Activated T-helper 1 cell treated with anti-CD3 and anti-CD28 coated beads, Interleukin-12 subunit alpha, Interleukin-12 subunit beta, Interleukin-2, Interleukin-4 antibody, amounts not matched to agents 30 ng/mL and 10 ng/mL and 1 ng/mL, durations not matched to agents 14 hours and 24 hours and 36 hours (primary cell): ENCODE measurements at places on chromosomes 16 and 17. TPM values are rescaled to one million over a fixed set of nuclear protein-coding genes. Genes with fewer than 3 reads are reported as not detected.

TBC1D16 gene
- total RNA-seq, result 1.8 and 1.9 TPM in 2 replicates

DNA sequence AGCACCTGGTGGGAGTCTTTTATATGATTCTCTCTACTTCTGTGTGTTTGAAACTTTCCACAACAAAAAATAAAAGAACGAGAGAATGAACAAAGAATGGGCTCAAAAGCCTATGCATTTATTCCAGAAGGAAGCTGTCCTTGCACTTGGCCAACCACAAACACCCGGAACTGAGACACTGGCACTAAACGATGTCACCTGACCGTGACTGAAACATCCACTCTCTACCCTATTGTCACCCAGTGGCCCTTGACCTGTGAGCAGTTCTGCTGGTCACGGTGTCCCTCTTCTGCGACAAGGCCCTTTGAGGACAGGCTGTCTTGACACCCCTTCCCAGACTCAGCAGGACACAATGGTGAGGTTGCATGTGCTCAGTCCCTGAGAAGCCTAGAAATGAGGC, 56.6 kb downstream of the TEKT5 start:
- H3K27ac ChIP-seq, result no peak overlapping the region
- H3K36me3 ChIP-seq, result no peaks in the 10 kb centered on the region
- peaks cover 4% of the 10 kb centered on the region for H3K27me3 ChIP-seq
- DNase-seq, result no peak

GRCh38 chr16:69563605-69564580, 1.9 kb upstream of the NFAT5 start:
- no peaks in the 10 kb centered on the region for H3K27me3 ChIP-seq
- peak; percentile 52 for DNase-seq
- H3K4me1 ChIP-seq, result peaks cover 59% of the 10 kb centered on the region
- peaks cover 10% of the 10 kb centered on the region for H3K36me3 ChIP-seq
- peak overlapping the region; percentile 99 for H3K27ac ChIP-seq
- H3K4me3 ChIP-seq, result peak overlapping the region; percentile 95

TBC1D3C gene
- total RNA-seq, result 0.20 TPM in 1 of 2 replicates, not detected in the other

DNA sequence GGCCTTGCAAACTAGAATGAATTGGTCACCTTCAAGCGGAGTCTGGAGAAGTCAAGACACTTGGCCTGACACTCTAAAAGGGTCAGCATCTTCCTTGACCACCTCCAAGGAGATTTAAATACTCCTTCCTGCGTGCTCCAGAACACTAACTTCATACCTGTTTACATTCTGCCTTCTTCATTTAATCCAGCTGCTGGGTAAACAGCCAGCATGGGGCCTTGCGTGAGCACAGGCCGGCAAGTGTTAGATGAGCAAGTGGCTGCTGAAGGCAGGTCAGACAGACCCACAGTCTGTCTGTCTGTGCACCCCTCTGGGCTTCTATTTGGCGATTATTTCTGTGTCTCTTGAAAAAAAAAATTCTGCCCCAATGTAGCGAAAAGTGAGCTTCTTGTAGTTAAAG, 153.8 kb downstream of the MSI2 start:
- peaks cover 41% of the 10 kb centered on the region for H3K4me1 ChIP-seq
- H3K36me3 ChIP-seq, result peaks cover 13% of the 10 kb centered on the region
- H3K27ac ChIP-seq, result no peak overlapping the region
- H3K27me3 ChIP-seq, result no peaks in the 10 kb centered on the region

DNA sequence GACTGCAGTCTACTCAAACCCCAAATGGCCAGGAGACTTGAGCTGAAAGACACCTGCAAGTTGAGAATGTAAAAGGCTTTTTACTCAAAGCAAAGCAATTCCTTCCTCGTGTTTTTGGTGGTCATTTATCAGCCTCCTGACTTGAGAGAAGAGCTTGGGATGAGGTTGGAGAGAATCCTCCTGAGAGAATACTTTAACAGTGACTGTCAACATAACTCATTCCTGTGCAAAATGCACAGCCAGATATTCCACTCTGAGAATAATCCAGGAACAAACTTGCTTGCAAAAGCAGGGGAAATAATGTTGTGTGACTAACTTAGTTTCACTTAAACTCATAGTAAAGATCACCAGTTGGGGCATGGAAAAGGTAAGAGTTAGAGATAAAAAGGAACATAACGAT, 53.4 kb downstream of the SNTB2 start:
- no peak overlapping the region for H3K27ac ChIP-seq
- H3K4me1 ChIP-seq, result peaks cover 5% of the 10 kb centered on the region
- no peaks in the 10 kb centered on the region for H3K27me3 ChIP-seq
- H3K4me3 ChIP-seq, result no peak overlapping the region
- H3K36me3 ChIP-seq, result peaks cover 4% of the 10 kb centered on the region

DNA sequence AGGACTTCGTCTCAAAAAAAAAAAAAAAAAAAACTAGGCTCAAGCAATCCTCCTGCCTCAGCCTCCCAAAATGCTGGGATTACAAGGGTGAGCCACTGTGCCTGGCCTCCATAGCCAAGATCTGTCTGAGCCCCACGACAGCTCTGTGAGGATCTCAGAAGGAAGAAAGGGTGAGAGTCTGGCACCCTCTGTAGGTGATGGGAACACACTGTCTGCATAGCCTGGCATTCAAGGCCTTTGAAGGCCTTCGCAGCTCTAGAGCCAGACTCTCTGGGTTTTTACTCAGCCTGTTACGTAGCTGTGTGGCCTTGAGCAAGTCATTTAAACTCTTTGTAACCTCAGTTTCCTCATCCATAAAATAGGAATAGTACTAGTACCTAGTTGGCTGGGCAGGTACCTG, 6.3 kb upstream of the XPO6 start:
- no peak overlapping the region for H3K4me3 ChIP-seq
- peak; percentile 51 for DNase-seq
- no peaks in the 10 kb centered on the region for H3K4me1 ChIP-seq
- H3K27ac ChIP-seq, result no peak overlapping the region
- H3K36me3 ChIP-seq, result no peaks in the 10 kb centered on the region
- H3K27me3 ChIP-seq, result peaks cover 3% of the 10 kb centered on the region

- H3K27me3 ChIP-seq, result no peaks in the 10 kb centered on the region
- H3K36me3 ChIP-seq, result no peaks in the 10 kb centered on the region
- H3K4me1 ChIP-seq, result no peaks in the 10 kb centered on the region
- H3K27ac ChIP-seq, result no peak overlapping the region
Measured at GRCh38 chr17:72090108-72090507, 30.7 kb upstream of the SOX9 start.

DNA sequence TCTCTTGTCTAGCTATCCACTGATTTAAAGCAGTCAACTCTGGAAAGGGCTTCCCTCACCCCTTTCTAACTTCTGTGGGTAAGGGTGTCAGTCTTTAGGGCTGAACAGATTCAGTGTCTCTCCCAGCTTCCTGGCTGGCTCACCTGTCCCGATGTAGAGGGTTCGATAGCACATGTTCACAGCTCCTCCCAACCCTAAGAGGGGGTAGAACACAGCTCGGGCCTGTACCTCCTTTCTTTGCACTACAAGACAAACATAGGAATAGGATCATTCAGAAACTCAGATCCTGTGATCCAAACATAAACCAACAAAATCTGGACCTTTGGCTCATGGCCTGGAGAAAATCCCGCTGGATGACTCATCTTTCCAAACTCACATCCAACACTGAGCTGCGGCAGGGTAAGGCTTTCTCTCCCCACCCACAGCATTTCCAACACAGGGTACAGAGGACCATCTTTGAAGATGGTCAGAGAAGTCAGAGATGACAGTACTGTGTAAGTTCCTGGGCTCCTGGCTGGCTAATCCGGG, 5.8 kb upstream of the DHRS13 start:
- H3K27ac ChIP-seq, result no peak overlapping the region
- H3K27me3 ChIP-seq, result no peaks in the 10 kb centered on the region
- no peak for DNase-seq
- no peak overlapping the region for H3K4me3 ChIP-seq
- H3K36me3 ChIP-seq, result peaks cover 57% of the 10 kb centered on the region
- H3K4me1 ChIP-seq, result no peaks in the 10 kb centered on the region
